ENCODE measurements at places on chromosomes 1 and 21.

GRCh38 chr1:23643736-23644554, 47.7 kb upstream of the RPL11 start:
- DNase-seq: no peak

DNA sequence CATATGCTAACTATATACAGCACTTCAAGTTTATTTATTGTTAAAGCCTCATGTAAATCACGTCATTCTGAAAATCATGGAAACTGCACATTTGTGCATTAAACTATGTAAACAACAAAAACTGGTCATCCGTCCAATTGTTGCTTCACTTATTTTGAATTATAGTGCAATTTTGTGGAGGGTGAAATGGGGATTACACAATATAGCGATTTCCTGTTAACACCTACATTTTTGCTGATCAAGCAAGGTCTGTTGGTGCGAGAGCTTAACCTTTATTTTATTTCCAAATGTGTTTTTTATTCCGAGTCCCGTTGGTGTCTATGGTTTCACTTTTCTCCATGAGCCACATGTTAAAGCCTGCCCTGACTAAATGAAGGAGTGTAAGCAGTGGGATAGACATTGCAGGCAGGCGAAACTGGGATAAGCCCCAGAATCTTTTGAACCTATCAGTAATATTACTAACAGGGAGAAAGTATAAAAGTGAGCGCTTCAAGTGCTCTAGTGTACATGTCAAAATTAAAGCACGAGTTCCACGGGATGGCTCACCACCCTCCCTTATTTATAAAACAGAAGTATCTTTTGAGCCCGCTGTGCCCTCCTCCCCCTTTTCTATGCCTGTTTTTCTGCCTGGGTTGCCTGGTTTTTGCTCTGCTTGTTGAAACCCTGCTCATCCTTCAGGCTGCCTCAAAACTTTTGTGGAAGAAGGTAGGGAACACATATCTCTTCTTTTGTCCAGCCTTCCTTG, 120.7 kb downstream of the NFIA start:
- peak; percentile 68 for DNase-seq

- no peak for DNase-seq
These were observed 5.8 kb upstream of the VWA1 start for GRCh38 chr1:1429671-1430073.

GRCh38 chr1:155454096-155454495, 108.5 kb downstream of the ASH1L start:
- DNase-seq: no peak

- no peak for DNase-seq
These were observed 33.9 kb downstream of the YTHDF2 start for GRCh38 chr1:28770601-28771165.

DNA sequence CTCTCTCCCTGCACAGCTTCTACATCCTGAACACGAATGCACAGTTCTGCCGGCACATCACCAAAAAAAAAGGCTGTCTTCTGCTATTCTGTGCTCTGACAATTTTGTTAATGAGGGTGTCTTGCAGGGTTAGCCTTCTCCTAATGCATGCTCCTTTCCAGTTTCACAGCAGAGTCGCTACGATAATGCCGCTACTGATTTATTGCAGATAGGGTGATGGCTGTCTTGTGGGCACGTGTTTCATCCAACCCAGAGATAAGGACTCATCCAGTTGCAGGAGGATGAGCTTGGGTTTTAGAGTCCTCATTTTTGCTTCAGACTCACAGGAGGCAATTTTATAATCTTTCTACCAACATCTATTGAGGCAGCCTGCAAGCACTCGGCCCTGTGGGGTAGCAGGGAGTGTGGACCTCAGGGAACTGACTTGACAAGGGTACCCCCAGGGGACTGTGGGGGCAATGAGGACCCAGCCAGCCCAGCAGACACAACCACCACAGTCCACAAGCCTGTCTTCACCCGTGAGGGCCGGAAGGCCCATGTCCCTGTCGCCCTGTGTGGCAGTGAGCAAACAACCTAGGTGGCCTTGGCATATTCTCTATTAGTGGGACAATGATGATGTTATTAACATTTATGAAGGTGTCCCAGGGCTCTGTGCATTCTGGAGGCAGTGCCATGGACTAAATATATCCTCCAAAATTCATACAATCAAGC, 15.4 kb upstream of the UTS2 start:
- DNase-seq: no peak

DNA sequence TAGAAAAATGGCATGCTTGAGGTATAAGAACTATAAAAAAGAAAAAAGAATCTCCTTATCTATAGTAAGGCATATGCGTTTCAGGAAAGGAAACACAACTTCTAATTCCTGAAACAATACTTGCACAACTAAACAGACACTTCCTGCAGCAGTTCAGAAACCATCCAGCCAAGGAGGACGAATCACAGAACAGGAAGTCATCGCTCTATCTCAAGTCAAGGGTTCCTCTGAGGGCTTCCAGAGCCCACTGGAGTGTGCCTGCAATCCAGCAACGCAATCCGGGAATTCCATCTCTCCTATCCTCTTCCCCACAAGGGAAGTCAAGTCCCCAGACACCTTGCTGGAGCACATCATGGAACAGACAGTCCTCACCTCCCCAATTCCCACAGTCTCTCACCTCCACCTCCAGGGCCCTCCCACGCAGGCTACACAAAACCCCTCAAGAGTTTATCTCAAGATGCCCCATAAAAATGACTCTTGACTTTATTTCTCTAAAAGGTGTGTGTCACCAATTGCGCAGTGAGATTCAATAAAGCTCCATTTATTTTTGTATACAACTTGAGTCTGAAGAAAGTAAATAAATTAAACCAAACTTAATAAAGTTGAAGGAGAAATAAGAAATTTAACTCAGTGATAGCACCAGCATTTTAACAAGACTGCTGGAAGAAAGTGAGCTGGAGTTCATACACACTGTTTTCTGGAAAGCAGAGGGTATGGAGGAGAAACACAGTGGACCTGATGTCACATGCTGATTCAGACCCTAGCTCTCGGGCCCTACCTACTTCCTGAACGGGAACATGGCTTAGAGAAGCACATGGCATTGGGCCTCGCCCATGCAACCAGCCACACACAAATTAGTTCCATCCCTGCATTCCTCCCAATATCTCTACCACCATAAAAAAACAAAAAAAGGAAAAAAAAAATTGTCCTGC, 39.9 kb downstream of the SIPA1L2 start:
- no peak for DNase-seq

- peak; percentile 73 for DNase-seq
These were observed 1.3 kb downstream of the GNG12 start for GRCh38 chr1:67831850-67832513.

DNA sequence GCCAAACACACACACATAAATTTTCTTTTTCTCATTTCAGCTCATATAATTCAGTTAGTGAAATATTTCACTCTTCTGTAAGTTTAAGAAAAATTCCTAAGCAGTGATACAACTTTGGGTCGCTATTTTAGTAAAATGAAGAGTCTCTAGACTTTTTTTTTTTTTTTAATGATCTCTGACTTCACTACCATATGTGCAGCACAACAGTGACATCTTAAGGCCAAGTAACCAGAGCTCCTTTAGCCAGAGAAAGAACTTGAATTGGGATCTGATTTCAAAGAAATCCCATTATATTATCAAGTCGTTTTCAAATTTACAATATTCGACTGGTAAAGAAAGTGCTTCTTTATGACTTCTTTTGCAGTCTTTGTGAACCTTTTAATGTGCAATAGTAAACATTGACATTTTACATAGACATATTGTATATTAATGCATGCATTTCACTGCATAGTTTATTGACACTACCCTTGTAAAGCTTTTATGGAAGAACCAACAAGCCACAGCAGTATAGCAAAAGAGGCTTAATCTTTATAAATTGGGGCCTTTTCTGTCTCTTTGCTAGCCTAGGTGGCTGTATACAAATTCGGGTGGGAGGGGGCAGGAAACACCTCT, 62.2 kb downstream of the LRRC40 start:
- DNase-seq: no peak

DNA sequence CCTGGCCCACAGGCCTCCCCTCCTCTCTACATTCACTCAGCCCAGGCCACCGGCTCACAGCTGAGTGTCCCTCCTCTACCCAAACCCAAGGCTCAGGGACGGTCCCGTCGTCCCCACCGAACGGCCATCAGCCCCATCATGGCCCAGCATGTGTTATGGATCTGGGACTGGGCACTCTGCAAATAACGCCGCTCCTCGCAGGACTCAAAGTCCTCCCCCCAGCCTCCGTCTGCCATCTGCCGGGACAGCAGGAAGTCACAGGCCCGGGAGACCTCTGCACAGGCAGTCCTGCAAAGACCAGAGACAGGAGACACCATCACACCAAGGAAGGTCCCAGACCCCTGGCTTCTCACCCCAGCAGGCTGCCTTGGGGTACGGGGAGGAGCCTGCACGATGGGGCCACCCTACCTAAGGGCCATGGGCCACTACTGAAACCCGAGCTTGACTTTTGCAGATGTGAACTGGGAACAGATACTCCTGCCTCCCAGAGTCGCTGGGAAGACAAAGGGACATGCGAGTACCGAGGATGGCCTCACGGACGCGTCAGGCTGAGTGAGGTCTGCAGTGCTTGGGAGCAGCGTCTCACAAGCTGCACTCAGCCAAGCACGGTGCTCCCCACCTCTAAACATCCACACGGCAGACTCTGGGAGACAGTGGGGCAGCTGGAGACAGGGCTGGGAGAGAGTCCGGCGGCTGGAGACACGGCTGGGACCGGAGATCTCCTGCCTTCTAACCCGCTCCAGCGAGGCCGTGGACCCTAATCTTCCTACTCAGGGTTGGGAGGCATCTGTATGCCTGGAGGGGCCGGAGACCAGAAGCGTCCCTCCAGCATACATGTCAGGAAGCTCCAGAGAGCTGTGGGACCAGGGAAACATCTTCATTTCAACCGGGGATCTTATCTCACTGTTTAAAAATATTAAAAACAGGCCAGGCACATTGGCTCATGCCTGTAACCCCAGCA, 10.4 kb upstream of the SPATC1L start:
- no peak for DNase-seq

GRCh38 chr1:90107990-90108389, 113.1 kb downstream of the ZNF326 start:
- DNase-seq: no peak

GRCh38 chr1:60764489-60764888, 317.9 kb upstream of the NFIA start:
- DNase-seq: no peak

- DNase-seq: peak; percentile 83
These were observed 68.1 kb upstream of the AK4 start for GRCh38 chr1:65079941-65080340.

- no peak for DNase-seq
These were observed 199.6 kb downstream of the TRABD2B start for GRCh38 chr1:47797575-47797974.

DNA sequence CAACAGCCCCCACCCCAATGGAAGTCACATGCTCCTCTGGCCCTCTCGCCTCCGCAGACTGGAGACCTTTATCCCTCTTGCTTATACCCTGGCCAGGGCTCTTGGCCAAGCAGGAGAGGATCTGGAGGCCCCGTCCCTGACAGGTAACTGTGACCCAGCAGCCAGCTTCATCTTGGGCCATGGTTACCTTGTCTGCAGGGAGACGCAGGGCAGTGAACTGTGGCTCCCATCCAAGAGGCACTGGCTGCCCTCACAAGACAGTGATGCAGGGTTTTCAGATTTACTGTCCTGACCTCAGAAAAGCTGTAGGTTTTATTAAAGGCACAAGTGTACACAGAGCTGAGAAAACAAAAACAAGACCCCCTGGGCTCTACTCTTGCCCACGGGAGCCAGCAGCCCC, 96.7 kb upstream of the KLHDC7A start:
- DNase-seq: no peak

- no peak for DNase-seq
These were observed 51.1 kb downstream of the ATP2B4 start for GRCh38 chr1:203677771-203678170.

GRCh38 chr1:88700425-88701013, 16.4 kb downstream of the PKN2 start:
- DNase-seq: no peak

GRCh38 chr21:34523019-34523555, 11.1 kb upstream of the KCNE1 start:
- DNase-seq: no peak

GRCh38 chr1:203283597-203283996, 21.7 kb upstream of the BTG2 start:
- DNase-seq: no peak

- DNase-seq: no peak
These were observed 105.1 kb upstream of the ACTRT2 start for GRCh38 chr1:2916153-2916552.

GRCh38 chr1:37922767-37923550, 23.9 kb downstream of the INPP5B start:
- DNase-seq: no peak

- DNase-seq: peak; percentile 79
These were observed 93.1 kb downstream of the NID1 start for GRCh38 chr1:235971571-235972310.

- no peak for DNase-seq
These were observed 50.2 kb downstream of the ZZZ3 start for GRCh38 chr1:77632216-77632615.

DNA sequence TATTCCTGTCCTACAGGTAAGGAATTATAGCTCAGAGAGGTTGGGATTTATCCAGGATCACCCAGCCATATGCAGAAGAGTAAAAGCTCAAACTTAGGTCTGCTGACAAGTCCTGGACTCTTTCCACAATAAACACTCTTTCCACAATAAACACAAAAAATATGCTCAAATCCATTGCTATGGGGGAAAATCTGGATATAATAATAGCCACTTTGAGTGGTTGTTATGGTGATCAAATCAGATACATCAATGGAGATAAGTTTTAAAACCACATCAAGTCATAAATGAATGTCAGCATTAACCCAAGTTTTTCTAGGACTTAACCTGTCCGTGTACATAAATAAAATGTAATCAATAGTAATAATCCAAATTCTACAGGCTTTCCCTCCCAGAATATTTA, 22.3 kb upstream of the TTF2 start:
- no peak for DNase-seq

DNA sequence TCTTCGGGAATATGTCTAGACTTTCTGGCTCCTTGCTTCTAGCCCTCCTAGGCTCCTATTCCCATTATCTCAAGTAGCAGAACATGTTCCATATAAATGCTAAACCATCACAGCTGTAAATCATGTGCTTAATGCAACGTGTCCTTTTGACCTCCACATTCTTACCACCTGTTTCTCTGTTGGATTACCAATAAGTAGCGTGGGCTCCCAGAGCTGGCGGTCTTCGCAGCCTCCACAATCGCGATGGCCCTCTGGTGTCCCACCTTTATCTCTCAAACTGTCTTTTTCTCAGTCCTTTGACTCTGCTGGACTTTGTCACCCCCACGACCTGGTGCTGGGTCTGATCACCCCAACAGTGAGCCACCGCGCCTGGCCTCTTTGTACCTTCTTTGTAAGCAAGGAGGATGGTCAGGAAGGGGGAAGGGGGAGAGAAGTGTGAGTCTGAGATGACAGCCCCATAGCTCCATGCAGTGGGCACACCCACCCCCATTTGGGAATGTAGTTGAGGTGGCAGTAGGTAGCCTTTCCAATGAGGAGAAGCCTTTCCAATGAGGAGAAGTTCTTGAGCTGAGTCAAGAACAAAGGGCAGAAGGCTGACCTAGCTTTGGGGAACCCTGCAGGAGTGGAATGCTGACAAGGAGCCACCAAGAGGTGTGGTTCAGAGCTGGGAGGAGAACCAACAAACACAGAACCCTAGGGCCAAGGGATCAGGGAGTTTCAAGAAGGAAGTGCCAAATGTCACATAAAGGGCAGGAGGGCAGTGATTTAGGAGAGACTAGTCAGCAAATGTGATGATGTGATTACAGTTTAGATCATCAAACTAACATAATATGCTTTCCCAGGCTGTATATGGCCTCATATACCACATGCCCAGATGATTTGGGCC, 14.2 kb downstream of the TRAF5 start:
- DNase-seq: no peak

GRCh38 chr1:244349103-244349531, 102.6 kb downstream of the ADSS2 start:
- DNase-seq: peak; percentile 73

- DNase-seq: no peak
These were observed at the start of gene LAMC1 for GRCh38 chr1:183023146-183023600. Gene LAMC1, plus strand, starts transcription at chr1:183023420. Its CDS starts 297 bp downstream, at chr1:183023717.
